ENCODE measurements at places on chromosomes 11 and 22. TPM values are rescaled to one million over a fixed set of nuclear protein-coding genes. Genes with fewer than 3 reads are reported as not detected.

Gene TSPAN32
- 81.8 TPM for total RNA-seq

Gene APOA1
- 0.47 TPM for total RNA-seq

Gene UBE4A
- 40.1 TPM for total RNA-seq

DNA sequence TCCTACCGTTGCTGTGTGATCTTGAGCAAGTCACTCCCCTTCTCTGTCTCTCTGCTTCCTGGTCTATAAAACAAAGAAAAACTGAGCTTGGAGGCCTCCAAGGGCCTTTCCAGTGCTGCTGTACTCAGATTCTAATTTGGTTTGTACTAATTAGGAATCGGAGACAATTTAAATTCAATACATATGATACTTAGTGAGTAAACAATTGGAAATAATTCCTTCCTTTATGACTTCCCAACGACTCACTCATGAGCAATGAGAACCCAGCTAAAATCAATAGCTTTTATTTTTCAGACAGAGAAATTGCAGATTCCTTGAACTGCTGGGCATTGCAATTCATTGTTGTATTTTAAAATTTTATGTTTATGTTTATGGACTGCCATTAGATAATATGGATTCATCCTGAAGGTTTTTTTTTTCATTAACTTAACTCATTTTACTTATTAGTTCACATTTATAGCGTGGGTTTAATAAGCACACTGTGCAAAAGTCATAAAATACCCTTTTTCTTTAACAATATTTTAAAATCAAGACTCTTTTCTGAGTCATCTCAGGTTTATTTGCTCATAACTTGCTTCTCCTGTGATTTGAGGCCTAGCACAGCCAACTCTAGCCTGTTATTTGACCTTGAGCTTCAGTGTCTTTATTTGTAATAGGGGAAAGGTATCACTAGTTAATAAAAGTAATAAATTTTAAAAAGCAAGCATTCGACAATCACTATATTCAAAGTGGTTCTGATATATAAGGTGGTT lies 95.8 kb downstream of the TP53I11 start:
- peaks cover 6% of the 10 kb centered on the region for H3K36me3 ChIP-seq
- H3K27ac ChIP-seq = no peak overlapping the region
- H3K4me3 ChIP-seq = no peak overlapping the region
- no peak for DNase-seq
- H3K4me1 ChIP-seq = peaks cover 5% of the 10 kb centered on the region

DNA sequence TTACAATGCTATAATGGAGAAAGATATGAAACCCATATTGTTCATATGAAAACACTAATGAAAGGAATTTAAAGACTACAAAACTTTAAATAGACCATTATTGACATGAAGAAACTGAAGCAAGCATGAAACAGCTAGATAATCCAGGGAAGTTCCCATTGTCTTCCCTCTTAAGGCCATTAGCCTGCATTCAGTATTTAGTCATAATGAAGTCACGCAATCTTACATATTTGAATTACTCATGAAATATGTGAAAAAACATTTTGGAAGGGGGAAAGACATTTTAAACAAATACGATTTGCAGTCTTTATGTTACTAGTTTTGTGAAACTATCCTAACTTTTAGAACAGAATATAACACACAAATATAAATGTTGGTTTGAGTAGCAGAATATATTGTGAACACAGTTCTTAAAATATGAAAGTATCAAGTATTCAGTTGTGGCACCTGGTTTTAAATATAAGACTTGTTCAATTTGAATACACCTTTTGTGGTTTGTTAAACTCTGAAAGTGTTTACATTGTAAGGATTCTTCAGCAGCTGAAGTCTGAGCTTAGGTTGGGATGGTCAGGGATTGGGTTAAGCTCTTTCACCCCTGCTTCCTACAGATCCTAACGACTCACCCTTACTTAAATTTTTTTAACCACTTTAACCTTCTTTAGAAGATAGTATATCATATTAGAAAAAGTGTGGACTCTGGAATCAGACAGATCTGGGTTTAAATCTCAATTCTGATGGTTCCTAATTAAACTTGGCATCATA lies 500.3 kb upstream of the TENM4 start:
- H3K36me3 ChIP-seq = no peaks in the 10 kb centered on the region
- no peaks in the 10 kb centered on the region for H3K4me1 ChIP-seq
- no peaks in the 10 kb centered on the region for H3K27me3 ChIP-seq
- no peak overlapping the region for H3K4me3 ChIP-seq
- no peak overlapping the region for H3K27ac ChIP-seq
- DNase-seq = no peak

- no peak for DNase-seq
- no peaks in the 10 kb centered on the region for H3K36me3 ChIP-seq
- no peaks in the 10 kb centered on the region for H3K4me1 ChIP-seq
Observed at GRCh38 chr11:106668147-106668546, 350.1 kb downstream of the GUCY1A2 start.

All from CD4-positive, alpha-beta T cell (primary cell).